Stimulated activated CD8-positive, alpha-beta memory T cell treated with anti-CD3 and anti-CD28 coated beads, Interleukin-4, amount 100 ng/mL, for 1 hour (primary cell): ENCODE measurements at places on chromosomes 1 and 21.

DNA sequence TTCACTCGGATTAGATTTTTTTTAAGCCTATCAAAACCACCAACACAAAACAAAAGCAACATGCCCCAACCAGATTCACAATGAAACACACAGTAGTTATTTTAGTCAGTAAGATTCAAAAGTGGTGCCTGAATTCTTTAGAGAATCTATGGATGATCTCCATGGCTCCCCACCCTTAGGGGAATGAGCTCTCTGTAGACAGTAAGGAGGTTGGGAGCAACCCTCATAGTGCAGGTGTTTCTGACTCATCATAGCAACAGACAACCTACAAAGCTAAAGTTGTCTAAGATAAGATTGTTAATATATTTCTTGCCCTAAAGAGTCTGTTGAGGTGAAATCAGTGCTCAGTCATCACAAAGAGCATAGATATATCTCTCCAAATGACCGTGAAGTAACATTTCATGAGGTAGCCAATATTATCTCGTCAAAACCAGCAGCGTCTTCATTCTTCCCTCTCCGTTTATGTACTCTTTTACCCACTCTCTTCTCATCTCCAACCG lies 78.3 kb downstream of the ADAMTS1 start:
- DNase-seq = no peak

DNA sequence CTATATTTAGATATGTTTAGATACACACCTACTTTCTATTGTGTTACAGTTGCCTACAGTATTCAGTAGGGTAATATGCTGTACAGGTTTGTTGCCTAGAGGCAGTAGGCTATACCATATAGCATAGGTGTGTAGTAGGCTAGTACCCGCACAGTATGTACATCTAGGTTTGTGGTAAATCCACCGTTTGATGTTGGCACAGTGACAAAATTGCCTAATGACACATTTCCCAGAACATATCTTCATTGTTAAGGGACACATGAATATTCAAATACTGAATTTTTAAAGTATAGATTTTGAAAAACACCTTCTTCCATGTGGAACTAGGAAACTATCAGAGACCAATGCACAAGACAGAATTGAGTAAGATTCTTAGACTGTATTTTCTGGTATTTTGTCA lies 22.6 kb upstream of the PDC start:
- no peak for DNase-seq

GRCh38 chr1:1092149-1092855 lies 18.2 kb upstream of the RNF223 start:
- DNase-seq = no peak

DNA sequence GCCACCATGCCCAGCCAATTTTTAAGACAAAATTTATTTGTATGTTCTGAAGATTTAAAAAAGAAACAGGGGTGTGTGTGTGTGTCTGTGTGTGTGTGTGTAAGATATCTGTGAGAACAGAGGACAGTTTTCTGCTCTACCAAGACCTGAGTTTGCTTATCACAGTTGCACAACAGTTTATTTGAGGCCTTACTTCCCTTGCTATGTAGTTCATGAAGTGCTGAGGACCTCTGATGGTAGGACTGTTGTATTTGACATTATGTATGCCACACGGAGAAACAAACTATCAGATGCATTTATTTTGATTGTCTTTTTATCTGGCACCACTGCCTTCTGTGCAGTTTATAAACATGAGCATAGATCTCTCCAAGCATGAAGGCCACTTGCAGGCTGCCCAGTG lies 355.2 kb downstream of the PBX1 start:
- no peak for DNase-seq

DNA sequence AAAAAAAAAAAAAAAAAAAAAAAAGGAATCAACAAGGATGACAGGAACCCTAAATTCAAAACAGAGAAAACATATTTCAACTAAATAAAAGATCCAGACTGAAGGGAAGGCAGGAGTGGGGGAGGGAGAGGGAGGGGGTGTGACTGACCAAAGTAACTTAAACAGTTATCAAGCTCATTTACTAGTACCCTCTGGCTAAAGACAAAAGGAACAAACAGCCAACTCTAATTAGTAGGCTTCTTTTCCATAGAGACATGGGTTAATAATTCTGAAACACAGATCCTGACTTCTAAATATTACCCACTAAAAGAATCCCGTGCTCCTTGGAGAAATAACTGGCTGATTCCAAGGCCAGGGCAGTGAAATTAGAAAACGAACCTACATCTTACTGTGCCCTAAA lies 23.8 kb downstream of the USP48 start:
- no peak for DNase-seq

GRCh38 chr1:17717594-17718535 lies 37.3 kb upstream of the ACTL8 start:
- no peak for DNase-seq

DNA sequence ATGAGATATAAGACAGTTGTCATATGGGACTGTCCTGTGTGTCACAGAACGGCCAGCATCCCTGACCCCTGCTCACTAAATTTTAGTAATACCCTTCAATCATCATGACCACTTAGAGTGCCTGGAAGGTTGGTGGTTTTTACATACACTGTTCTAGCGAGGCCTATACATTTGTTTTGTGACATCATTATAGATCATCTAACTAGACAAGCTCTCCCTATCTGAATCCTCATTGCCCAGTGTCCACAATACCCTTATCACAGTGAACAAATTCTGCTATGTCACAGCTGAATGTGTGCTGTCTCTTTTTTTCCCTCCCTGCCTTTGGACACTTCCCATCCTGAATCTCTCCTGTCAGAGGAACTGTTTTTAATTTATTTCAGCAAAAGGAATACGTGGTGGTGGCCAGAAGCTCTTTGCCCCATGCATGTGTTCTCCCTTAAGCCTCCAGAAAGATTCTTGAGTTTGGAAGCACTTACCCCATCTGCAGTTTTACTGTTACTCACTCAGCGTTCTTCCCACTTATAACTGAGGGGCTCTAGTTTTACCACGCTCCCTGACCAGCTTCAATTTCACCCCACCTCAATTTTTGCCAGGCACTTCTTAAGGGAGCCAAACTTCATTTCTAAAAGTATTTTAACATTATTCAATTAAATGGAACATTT lies 70.3 kb downstream of the OLFML2B start:
- no peak for DNase-seq

DNA sequence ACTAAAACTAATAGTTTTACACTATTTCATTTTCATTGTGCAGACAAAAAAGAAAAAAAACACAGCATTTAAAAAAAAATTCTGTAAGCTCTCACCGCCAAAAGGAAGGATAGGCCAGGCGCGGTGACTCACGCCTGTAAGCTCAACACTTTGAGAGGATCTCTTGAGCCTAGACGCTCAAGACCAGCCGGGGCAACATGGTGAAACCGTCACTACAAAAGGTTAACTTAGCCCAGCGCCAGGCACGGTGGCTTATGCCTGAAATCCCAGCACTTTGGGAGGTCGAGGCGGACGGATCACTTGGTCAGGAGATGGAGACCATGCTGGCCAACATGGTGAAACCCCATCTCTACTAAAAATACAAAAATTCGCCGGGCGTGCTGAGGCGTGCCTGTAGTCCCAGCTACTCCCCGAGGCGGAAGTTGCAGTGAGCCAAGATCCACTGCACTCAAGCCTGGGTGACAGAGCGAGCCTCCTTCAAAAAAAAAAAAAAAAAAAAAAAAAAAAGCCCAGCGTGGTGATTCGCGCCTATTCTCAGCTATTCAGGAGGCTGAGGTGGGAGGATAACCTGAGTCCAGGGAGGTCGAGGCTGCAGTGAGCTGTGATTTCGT lies 14.3 kb upstream of the SPEN start:
- no peak for DNase-seq

DNA sequence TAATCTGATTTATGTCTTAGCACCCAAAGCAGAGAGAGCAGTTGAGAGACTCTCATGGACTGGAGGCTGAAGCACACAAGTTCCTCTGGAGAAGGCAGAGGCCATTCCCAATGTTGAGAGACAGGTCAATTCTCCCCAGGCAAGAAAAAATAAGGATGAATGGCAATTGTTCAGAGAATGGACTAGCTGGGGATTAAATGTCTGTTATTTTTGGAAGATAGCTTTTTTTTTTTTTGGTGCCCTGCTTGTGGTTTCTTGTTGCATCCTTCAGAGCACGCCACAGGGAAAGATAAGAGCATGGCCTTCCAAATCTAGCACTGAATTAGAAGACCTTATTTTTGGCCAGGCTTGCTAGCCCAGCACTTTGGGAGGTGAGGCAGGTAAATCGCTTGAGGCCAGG lies 65.6 kb upstream of the ERRFI1 start:
- no peak for DNase-seq

GRCh38 chr1:9167638-9168037 lies 38.7 kb upstream of the GPR157 start:
- DNase-seq = no peak

DNA sequence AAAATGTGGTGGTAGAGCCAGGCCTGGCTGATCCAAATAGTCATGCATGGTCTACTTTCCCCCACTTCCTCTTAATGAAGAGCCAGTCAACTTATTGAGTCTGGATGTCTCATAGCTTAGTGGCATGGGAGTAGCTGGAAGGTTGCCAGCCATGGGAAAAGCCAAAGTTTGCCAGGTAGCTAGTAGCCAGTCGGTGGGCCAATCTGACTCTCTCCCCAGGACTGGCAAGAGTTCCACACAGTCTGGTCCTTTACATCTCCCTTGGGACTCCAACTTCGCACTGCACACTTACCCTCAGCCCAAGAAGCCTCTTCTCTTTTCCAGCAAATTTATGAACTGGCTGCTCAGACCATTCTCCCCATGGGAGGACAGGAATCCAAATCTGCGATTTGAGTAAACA lies 8.3 kb downstream of the WARS2 start:
- no peak for DNase-seq

DNA sequence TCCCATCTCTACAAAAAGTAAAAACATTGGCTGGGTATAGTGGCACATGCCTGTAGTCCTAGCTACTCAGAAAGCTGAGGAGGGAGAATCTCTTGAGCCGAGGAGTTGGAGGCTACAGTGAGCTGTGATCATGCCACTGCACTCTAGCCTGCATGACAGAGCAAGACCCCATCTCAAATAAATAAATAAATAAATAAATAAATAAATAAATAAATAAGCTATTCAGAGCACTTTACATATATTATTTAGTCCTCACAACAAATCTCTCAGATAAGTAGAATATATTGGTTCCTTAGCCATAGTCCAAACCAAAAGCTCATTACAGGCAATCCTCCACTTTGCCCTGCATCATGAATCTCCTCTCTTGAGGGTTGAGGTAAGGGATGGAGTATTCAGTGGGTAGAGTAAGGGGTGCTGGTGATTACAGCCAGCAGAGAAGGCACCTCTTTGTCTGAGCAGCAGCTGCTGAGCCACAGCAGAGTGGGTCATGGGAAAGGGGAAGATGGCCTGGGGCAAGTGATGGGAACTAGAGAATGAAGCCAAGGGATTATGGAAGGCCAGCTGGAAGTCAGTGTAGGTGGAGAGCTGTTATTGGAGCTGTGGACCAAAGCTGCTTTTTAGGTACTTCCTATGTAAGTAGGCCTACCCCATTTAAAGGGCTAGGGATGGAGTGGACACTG lies 115.5 kb upstream of the ZNF644 start:
- no peak for DNase-seq

DNA sequence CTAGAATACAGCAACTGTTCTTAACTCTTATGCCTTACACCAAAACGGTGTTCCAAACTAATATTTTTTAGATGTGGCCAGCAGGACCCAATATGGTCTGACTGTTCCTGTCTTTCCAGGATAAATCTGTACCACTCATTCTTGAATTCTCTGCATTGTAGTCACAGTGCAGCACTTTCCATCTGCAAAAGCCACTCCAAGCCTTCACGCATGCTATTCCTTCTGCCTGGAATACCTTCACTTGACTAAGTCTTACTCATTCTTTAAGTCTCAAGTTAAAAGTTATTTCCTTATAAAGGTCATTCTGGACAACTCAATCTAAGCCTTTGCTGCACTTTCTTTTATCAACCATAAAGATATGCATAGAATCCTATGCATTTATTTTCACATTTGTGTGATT lies 1194.5 kb downstream of the PLA2G4A start:
- no peak for DNase-seq

- no peak for DNase-seq
Measured at GRCh38 chr1:21397813-21398188, 42.1 kb upstream of the NBPF3 start.

- DNase-seq = no peak
Measured at GRCh38 chr1:164840936-164841335, 282.0 kb downstream of the PBX1 start.
